ENCODE measurements at places on chromosomes 3 and 15. TPM values are rescaled to one million over a fixed set of nuclear protein-coding genes. Genes with fewer than 3 reads are reported as not detected.

Gene GCNT3
- total RNA-seq: not detected

Gene DUOXA2
- total RNA-seq: not detected

Gene DET1
- 14.4 TPM for total RNA-seq

DNA sequence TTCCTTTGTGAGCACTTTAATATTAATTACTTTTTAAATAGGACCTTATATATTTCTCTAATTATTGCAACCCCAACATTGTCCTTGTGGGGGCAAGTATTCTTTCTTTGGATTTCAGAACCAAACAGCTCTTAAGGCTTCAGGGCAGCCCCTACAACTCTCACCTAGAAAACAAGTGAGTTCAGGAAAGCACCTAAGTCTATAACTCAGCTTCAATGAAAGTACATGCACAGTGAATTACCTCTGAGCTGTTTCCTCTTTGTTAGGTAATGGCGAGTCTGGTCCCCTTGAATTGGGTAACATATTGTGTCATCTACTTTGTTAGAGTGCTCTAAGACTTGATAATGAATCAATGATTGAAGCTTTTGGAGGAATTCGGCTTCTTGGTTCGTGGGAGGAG lies 545.7 kb downstream of the NLGN1 start:
- DNase-seq: no peak

- peak; percentile 93 for DNase-seq
Measured at GRCh38 chr3:134308350-134308891, 57.8 kb upstream of the RYK start.
